ENCODE measurements at places on chromosomes 5 and 9.
A peak's percentile ranks its signal among the peaks of the same experiment; 100 is the strongest.

DNA sequence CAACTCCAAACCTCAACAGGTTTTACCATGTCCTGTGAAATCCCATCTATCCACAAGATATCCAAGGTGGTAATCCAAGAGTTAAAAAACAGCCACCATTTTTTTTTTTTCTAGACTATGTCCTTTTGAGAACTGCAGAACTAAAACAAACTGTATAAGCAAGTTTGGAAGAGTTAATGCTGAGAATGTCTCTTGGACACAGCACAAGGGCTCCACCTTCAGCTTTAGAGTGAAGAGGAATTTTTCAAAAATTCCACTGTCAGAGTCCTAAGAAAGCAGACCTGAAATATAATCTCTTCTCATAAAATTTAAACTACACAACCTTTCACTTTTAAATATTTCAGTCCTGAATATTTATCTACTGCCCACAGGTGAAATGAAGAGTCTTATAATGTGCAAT lies 167.8 kb upstream of the CCNG1 start:
- no peak for DNase-seq

- DNase-seq, result no peak
Measured at GRCh38 chr9:34891386-34891785, 66.7 kb upstream of the PHF24 start.

DNA sequence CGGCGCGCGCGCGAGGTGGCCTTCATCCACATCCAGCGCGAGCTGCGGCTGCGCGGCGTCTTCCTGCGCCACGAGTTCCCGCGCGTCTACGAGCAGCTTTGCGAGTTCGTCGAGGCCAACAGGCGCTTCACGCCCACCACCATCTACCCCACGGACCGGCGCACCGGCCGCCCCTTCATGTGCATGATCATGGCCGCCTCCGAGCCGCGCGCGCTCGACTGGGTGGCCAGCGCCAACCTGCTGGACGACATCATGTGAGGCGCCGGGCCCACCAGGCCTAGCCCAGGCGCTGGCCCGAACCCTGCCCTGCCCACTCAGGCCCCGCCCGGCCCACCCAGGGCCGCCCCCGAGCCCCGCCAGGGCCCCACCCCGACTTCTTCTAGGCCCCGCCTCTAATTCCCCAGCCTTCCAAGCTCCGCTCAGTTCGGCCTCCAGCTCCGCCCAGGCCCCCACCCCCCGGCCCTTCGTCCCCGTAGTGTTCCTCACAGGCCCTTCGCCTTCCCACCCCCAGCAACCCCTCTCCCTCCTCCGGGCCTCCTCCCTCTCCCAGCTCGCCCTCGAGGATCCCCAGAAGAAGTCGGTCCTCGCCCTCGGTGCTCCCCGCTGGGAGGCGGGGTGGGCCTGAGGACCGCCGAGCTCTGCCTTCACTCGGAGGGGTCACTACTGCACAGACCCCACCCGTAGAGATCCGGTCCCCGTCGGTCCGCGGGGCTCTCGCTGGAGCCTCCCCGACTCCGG lies 2.0 kb upstream of the PHPT1 start:
- DNase-seq, result peak; percentile 31

DNA sequence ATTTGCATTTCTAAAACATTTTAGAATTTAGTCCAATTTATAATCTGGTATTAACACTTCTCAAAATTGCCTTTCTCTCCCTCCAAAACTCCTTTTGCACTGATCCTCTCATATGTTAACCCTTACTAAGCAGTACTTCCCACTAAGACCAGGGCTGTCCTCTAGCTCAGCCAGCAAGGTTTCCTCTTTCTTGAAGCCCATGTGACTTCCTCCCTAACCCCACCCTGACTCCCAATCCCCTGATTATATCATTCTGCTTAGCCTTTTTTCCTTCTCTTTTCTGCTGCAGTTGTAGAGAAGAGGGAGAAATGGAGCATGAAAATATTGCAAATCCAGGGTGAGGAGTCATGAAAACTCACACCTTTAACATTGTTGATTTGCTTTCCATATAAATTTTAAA lies 241.7 kb downstream of the MCTP1 start:
- DNase-seq, result no peak

GRCh38 chr9:98164912-98165311 lies 27.5 kb downstream of the CORO2A start:
- DNase-seq, result no peak

GRCh38 chr5:10507575-10508096 lies 56.2 kb upstream of the ANKRD33B start:
- DNase-seq, result no peak

- no peak for DNase-seq
Measured at GRCh38 chr5:58149345-58149744, 310.5 kb downstream of the PLK2 start.

- DNase-seq, result no peak
Measured at GRCh38 chr5:103490030-103490739, 72.4 kb downstream of the NUDT12 start.

- DNase-seq, result no peak
Measured at GRCh38 chr5:113232221-113232620, 202.6 kb downstream of the TSSK1B start.

DNA sequence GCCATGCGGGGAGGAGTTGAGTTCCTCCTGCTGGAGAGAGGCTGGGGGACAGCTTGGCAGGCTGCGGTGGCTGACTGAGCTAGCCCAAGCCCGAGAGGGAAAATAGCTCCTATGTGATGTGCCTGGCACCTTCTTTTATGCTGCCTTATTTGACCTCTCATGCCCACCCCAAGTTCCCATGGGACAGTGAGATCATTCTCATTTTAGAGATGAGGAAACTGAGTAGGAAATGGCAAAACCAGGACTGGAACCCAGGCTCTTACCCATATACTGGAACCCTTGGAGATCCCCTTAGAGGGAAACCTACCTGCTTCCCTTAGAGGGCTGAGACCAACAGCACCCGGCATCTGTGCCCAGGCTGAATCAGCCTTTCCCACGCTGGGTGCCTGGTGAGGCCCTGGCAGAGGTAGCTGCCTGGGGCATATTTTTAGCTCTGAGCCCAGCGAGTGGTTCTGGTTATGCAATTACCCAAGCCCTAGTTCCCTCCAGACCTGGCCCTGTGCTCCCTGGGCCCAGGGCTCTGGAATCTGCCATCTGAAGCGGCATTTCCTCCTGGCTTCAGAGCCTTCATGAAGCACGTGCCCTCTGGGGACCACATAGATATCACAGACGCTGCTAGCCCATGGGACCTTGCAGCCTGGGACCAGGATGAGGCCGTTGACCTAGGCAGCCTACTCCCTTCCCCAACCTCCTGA lies 23.6 kb downstream of the COL27A1 start:
- DNase-seq, result no peak

DNA sequence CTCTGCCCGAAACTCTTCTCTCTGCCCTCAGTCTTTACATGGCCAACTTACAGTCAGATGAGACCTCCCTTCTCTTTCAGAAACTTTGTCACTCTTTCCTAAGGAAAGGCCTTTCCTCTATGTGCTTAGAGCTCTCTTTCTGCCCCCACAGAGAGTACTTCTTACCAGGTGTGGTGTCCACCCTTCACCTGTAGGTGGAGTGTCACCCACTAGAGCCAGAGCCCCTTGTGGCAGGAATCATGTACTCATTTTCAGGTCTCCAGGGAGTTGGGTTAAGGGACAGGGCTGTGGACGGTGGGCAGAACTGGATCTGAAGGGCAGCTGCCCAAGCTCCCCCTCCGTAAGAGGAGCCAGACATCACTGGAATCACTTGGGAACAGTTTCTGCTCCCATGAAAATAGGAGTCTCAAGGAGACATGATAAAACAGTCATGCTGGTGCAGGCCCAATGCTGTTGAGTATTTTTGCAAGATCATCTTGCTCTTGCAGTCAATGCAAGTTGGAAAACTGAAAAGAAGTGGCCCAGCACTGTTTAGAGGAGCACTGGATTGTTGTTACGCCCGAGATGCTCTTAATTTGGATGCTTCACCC lies 436.7 kb downstream of the ZSWIM6 start:
- peak; percentile 7 for DNase-seq

DNA sequence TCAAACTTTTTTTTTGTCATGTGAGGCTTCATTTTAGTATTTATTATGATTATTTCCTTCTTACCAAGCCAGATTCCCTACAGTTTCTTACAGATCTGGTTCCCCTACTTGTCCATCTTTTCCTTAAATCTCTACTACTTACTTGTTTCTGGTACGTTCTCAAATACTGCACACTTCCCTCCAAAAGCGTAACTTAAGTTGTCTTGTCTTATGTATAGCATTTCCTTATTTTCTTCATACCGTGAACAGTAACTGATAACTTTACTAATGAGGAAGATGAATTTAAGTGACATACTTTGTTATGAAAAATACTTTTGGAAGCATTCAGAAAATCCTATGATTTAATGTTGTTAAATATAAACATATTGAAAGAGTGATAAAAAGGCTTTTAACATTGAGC lies 67.3 kb downstream of the PARP8 start:
- no peak for DNase-seq

DNA sequence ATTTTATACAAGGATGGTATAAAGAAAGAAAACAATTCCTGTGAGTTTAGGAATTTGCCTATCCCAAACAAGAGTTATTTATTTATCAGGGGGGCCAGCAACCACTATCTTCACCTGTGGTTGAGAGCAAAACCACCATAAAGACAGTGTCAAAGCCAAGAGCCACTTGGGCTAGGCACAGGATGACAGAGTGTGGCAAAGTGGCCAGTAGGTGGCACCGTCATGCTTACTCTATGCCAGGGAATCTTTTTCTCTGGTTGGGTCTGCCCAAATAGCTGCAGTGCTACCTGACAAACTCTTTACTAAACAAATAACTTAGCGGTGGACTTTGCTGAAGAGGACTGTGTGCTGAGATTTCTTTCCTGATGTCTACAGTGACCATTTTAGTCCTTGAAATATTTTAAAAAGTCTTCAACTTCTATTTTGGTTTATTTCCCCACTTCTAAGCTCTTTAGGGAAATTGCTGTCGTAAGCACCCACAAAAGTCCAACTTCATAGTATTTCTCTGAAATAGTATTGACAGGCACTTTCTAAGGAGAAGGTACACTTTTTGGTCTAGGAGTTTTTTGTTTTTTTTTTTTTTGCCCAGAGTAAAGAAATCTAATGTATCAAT lies 285.0 kb downstream of the RFX3 start:
- DNase-seq, result peak; percentile 75

DNA sequence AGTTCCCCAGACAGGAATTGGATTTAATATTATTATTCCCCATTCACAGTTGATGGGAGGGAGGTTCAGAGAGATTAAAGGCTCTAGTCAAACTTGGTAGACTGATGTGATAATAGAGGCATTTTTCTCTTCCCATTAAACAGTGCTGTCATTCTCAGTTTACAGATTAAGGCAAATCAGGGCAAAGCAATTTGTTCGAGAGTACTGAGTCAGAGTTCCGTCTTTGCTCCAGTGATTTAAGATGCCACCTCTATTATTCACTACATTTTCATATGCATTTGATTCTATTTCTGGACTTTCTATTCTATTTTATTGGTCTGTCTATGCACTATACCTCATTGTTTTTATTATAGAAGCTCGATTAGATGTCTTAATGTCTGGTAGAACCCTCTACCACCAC lies 201.0 kb upstream of the RAI14 start:
- no peak for DNase-seq

GRCh38 chr5:178766936-178767912 lies 36.8 kb upstream of the ZNF354A start:
- DNase-seq, result no peak

- no peak for DNase-seq
Measured at GRCh38 chr5:55988979-55989638, 5.7 kb downstream of the IL6ST start.

DNA sequence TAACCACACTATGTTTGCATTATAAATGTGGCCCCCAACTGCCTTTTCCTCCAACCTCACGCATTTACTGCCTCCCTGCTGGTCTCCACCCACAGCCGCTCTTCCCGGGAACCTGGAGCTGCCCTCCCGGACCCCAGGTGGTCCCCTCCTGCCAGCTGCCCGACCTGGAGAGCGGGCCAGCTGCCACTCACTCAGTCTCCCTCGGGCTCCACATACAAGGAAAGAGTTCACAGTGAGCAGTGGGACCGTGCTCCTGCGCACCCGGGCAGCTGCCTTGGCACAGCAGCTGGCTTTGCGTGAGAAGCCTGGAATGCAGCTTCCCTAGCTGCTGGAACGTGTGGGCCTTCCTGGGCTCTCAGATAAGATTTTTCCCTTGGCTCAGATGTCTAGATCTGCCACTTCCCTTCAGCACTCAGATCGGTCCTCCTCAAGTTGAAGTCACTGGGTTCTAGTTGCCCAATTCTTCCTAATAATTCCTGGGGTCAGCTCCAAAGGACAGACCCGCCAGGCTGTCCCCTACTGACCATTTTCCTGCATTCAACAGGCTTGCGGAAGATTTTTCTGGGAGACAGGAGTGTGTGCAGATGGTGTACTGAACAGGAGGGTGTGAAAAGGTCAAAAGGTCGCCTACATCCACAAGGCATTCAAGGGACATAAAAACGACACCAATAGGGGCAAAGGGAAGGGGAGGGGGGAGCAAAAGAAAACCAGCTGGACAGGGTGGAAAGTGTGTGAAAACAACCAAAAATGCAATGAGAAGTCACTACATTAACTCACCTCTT lies 69.1 kb downstream of the MYO10 start:
- no peak for DNase-seq

DNA sequence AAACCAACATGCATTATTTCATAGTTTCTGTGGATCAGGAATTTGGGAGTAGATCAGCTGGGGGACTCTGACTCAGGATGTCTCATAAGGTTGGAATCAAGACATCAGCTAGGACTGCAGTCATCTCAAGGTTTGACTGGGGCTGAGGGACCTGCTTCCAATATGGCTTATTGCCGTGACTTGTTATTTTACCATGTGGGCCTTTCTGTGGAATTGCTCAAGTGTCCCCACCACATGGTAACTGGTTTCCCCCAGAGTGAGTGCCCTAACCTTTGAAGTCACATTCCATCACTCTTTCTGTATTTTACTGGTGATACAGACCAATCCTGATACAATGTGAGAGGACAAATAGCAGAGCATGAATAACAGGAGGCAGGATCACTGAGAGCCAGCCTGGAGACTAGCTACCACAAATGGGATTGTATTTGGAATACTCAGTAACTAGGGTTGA lies 70.2 kb upstream of the ELL2 start:
- DNase-seq, result no peak

DNA sequence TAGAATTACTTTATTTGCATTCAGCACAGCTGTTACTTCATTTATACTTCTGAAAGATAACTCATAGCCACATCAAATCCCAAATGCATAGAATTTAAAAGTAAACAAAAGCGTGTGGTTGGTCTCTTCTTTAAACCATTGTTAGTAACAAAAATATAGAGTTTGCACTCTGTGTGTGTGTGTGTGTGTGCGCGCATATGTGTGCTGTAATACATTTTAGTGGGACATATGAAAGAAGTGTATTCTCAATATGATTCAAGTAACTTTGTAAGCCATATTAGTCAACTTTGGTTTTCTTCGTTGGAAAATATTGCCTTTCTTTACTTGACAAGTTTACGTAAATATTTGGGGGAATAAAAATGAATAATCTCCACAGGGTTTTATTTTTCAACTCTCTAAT lies 106.1 kb upstream of the PRRC1 start:
- DNase-seq, result no peak

GRCh38 chr5:163362840-163363371 lies 74.5 kb upstream of the CCNG1 start:
- DNase-seq, result no peak

DNA sequence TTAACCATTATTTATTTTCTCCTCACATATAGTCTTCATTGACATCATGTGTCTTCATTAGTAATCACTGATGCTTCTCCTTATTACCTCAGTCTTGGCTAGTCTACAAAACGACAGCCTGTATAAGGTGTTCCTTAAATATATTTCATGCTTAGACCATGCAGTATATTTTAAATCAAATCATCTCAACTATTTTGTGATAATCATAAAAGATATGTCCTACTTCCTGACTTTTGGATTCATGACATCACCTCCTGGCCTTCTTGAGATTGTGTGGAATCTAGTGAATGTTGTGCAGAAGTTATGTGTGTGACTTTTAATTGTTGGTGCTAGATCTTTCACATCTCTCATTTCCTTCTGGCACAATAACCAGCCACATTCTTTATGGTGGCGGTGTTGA lies 1339.3 kb upstream of the C9orf72 start:
- DNase-seq, result no peak

All from DND-41 (cell line).